ENCODE measurements at places on chromosomes 5 and 9. TPM values are rescaled to one million over a fixed set of nuclear protein-coding genes. Genes with fewer than 3 reads are reported as not detected.

- DNase-seq: no peak
- no peaks in the 10 kb centered on the region for H3K4me1 ChIP-seq
- no peak overlapping the region for H3K4me3 ChIP-seq
- H3K36me3 ChIP-seq: no peaks in the 10 kb centered on the region
- H3K27me3 ChIP-seq: no peaks in the 10 kb centered on the region
Observed at GRCh38 chr9:36793277-36793676, 220.6 kb downstream of the MELK start.

GRCh38 chr9:117744369-117744768 lies 40.2 kb downstream of the TLR4 start:
- no peak overlapping the region for H3K4me3 ChIP-seq
- no peaks in the 10 kb centered on the region for H3K36me3 ChIP-seq
- H3K27ac ChIP-seq: no peak overlapping the region
- H3K4me1 ChIP-seq: no peaks in the 10 kb centered on the region
- peaks cover 6% of the 10 kb centered on the region for H3K27me3 ChIP-seq

The MARCHF6 gene
- total RNA-seq: 155 TPM

DNA sequence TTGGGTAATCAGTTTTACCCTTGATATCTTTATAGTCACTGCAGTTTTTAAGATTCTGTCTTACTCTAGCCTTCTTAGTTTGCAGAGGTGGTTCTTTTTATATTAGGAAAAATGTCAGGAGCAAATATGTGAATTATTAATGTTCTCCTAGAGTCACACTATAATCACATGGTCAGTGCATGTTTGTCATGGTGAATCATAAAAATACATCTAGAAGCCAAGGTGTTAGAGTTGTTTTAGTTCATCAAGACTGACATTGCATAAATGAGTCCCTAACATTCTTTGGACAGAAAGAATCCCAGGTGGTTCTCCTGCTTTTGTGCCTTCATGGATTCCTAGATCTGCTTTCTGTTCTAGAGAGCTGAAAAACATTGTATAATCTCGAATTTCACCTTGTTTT lies 22.9 kb downstream of the ATG10 start:
- no peak for DNase-seq
- no peaks in the 10 kb centered on the region for H3K4me1 ChIP-seq
- H3K36me3 ChIP-seq: no peaks in the 10 kb centered on the region
- no peaks in the 10 kb centered on the region for H3K27me3 ChIP-seq

- no peak for DNase-seq
- peak overlapping the region; percentile 88 for H3K27ac ChIP-seq
- H3K36me3 ChIP-seq: no peaks in the 10 kb centered on the region
Observed at GRCh38 chr9:130765137-130766020, 69.7 kb upstream of the ABL1 start.

- H3K36me3 ChIP-seq: no peaks in the 10 kb centered on the region
- no peaks in the 10 kb centered on the region for H3K4me1 ChIP-seq
- H3K4me3 ChIP-seq: no peak overlapping the region
- DNase-seq: no peak
- no peak overlapping the region for H3K27ac ChIP-seq
Observed at GRCh38 chr5:118365718-118366117, 622.6 kb downstream of the DTWD2 start.

DNA sequence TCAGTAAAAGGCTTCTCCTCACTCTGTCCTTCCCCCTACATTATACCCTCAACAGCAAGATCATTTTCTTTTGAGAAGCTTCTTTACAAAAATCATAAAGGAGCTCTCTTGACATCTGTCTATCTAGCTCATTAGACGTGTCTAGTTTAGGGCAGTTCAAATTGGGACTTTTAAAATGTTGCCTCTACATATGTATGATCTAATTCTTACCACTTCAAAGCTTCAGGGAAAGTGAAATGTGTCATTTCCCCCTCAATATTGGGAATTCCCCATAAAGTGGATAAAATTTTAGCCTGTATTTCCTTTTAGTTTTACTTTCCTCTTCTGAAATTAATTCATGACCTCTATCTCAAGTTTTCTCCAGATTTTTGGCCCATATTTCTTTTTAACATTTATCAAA lies 323.7 kb downstream of the ARRDC3 start:
- no peak overlapping the region for H3K4me3 ChIP-seq
- no peaks in the 10 kb centered on the region for H3K36me3 ChIP-seq
- peaks cover 10% of the 10 kb centered on the region for H3K4me1 ChIP-seq
- no peak for DNase-seq
- H3K27ac ChIP-seq: peak overlapping the region; percentile 61

The MCIDAS gene
- total RNA-seq: 0.22 TPM

The C9 gene
- not detected for total RNA-seq

- H3K27me3 ChIP-seq: no peaks in the 10 kb centered on the region
- no peak for DNase-seq
- H3K4me1 ChIP-seq: no peaks in the 10 kb centered on the region
- no peaks in the 10 kb centered on the region for H3K36me3 ChIP-seq
Observed at GRCh38 chr5:150461231-150461630, 11.7 kb upstream of the RPS14 start.

- peak overlapping the region; percentile 56 for H3K4me3 ChIP-seq
- H3K36me3 ChIP-seq: no peaks in the 10 kb centered on the region
- no peaks in the 10 kb centered on the region for H3K27me3 ChIP-seq
Observed at GRCh38 chr9:126915846-126916543, 1.4 kb downstream of the RALGPS1 start.

The AHRR gene
- 1.9 TPM for total RNA-seq

- peak; percentile 11 for DNase-seq
- no peaks in the 10 kb centered on the region for H3K4me1 ChIP-seq
- no peaks in the 10 kb centered on the region for H3K36me3 ChIP-seq
- H3K27me3 ChIP-seq: no peaks in the 10 kb centered on the region
- no peak overlapping the region for H3K27ac ChIP-seq
Observed at GRCh38 chr5:172525307-172525995, 71.1 kb upstream of the SH3PXD2B start.

DNA sequence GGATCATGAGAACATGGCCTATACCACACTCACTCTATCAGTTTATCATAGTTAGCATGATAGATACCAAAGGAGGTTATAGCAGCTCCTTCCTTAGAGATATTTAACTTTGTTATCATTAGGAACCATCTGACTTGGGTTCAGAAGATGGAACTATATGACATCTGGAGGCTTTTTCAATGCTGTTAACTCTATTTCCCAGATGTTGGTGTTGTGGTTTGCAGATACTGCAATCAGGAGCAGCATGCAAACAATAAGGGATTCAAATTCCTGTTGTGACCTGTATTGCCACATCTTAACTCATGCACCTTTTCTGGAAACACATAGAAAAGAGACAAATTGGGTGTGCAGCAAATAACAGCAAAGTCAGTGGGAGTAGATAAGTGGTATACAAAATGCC lies 201.7 kb downstream of the NNT start:
- H3K4me3 ChIP-seq: no peak overlapping the region
- no peaks in the 10 kb centered on the region for H3K27me3 ChIP-seq
- no peak overlapping the region for H3K27ac ChIP-seq

The FOXD4L5 gene
- total RNA-seq: not detected

GRCh38 chr9:136201609-136202453 lies 3.1 kb downstream of the LHX3 start:
- DNase-seq: no peak
- no peaks in the 10 kb centered on the region for H3K4me1 ChIP-seq
- H3K27me3 ChIP-seq: peaks cover 77% of the 10 kb centered on the region
- no peaks in the 10 kb centered on the region for H3K36me3 ChIP-seq

The POC5 gene
- total RNA-seq: 5.8 TPM

The SH3PXD2B gene
- total RNA-seq: 12.2 TPM

DNA sequence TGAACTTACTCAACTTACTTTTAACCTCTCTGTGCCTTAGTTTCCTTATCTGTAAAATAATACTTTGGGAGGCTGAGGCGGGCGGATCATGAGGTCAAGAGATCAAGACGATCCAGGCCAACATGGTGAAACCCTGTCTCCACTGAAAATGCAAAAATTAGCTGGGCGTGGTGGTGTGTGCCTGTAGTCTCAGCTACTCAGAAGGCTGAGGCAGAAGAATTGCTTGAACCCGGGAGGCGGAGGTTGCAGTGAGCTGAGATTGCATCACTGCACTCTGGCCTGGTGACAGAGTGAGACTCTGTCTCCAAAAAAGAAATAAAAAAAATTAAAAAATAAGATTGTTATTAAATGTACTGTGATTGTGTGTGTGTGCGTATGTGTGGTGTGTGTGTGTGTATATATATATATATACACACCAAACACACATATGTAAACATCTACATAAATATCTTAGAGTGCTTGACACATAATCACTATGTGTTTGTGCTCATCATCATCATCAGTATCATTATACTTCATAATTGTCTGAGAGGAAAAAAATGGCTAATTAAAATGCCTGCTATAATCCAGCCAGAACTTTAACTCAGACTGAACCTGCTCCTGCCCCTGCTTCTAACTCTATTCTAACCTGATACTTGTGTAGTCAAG lies 312.8 kb downstream of the FER start:
- H3K27me3 ChIP-seq: no peaks in the 10 kb centered on the region
- H3K4me3 ChIP-seq: no peak overlapping the region
- H3K36me3 ChIP-seq: no peaks in the 10 kb centered on the region
- no peak overlapping the region for H3K27ac ChIP-seq
- DNase-seq: no peak
